ENCODE measurements at places on chromosomes 7 and 10.

DNA sequence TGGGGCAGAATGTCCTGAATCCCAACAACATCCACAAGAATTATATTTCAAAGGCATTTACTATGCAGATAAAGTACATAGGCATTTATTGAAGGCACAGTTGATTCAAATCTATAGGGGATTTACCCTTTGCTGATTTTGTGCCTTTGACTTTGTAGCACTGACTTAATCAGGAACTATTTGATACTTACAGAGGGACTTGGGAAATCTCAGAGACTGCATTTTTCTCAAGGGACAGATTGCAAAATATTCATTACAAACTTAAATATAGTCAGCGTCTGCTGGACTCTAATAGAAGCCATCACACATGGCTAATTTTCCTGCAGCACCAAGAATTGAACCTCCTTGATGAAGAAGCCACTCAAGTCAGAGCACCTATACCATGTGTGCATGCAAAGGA is 44.9 kb downstream of the FAS start:
- no peak for DNase-seq

GRCh38 chr10:129581827-129582411 is 114.9 kb downstream of the MGMT start:
- DNase-seq = no peak

DNA sequence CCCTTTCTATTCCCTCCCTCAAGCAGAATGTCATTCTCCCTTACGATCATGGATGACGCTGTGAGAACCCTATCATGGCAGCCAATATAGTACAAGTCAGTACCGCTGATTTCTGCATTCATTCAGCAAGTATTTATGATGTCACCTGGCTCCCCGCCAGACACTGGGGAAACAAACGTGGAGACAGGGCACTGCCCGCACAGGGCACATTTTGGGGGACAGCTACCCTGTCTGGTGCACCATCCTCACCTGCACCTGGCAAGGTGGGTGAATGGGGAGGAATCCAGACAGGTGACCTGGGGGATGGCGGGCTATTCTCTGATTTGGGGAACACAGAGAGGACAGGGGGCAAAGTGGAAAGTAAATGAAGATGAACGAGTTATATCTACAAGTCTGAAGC is 28.4 kb downstream of the MKI67 start:
- no peak for DNase-seq

GRCh38 chr10:87978166-87978565 is 114.7 kb downstream of the PTEN start:
- no peak for DNase-seq

GRCh38 chr7:81887098-81888090 is 117.5 kb upstream of the HGF start:
- peak; percentile 49 for DNase-seq

Measured in NCI-H2081 (cell line).